ENCODE measurements at places on chromosomes 1 and 21.

DNA sequence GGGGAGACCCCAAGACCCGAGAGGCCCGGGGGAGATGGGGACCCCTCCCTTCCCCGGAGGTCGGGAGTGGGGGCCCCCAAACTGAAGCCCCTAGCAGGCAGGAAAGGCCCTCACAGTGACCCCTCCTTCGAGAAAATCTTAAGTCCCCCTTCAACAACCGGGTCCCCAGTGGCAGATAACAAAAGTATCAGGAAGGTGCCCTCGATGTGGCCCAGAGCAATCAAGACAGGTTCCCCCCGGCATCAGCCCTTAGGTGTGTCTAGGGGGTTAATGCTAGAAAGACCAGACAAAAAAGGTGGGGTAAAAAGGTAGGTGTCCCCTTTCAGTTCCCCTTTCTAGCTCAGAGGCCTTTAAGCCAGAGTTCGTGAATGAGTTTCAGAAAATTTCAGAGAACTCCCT is 282 bp upstream of the ECE1 start:
- DNase-seq: no peak

GRCh38 chr1:164087906-164088453 is 471.0 kb upstream of the PBX1 start:
- no peak for DNase-seq

DNA sequence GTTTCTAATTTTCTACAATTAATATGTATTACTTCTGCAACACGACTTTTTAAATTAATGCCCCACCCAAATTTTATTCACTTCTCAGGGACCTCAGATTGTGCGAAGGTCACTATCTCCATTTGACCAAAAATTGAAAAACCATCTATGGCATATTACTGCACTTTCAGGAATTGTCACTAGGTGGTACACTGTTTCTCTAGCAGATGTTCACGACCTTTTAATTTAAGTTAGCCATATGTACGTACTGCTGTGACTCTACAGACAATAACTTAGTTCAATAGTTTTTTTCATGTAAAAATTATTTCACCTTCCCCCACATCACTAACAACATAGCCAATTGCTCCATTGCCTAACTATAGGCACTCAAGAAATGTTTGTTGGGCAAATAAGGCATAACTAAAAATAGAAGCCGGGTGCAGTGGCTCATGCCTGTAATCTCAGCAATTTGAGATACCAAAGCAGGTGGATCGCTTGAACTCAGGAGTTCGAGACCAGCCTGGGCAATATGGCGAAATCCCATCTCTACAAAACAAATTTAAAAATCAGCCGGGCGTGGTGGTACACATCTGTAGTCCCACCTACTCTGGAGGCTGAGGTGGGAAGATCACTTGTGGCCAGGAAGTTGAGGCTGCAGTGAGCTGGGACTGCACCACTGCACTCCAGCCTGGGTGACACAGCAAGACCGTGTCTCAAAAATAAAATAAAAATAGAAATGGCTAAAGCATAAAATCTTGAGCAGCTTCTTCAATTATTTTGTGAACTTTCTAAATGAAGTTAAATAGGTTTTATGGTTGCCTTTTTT is 75.7 kb upstream of the PKN2 start:
- no peak for DNase-seq

- DNase-seq: peak; percentile 74
Observed at GRCh38 chr21:46295996-46296752, 10.0 kb downstream of the YBEY start.

- no peak for DNase-seq
Observed at GRCh38 chr1:216458812-216459211, 35.6 kb upstream of the USH2A start.

DNA sequence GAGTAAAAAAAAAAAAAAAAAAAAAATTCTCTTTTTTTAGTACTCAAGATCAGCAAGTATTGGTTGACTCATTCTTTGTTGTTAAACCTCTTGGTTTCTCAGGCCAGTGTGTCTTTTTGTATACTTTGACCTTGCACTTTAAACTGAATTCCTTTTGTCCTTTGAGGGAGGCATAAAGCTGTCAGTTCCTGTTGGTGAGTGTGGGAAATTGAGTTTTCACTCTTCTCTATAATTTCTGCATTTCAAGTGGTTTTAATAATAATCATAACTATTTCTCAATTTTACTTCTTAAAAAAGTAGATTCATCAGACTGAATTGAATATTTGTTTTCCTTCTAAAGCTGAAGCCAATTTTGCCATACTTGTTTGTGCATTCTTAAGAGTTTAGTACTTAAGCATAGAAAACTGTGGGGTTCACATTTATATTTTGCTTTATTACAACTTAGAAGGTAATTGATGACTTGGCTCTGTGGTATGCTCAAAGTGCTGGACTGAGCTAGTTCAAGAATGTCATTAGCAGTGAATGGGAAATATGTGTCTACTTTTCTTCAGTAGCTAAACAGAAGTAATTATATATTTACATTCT is 43.4 kb downstream of the ITSN1 start:
- DNase-seq: no peak

DNA sequence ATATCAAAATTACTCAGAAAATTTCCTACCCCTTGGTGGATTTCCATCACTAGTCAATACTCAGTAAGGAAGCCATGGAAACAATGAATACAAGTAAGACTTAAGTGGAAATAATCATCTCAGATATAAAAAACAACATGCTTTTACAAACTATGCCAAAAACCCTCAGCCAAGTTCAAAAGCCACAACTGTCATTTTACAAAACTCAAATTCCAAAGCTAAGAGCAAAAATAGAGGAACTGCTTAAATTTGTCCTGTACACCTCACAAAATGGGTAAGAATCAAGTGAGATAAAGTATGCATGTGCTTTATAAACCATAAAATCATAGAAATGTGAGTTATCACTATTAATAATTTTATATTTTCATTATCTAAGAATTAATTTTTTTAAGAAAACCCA is 9.6 kb downstream of the TMCO1 start:
- DNase-seq: no peak

DNA sequence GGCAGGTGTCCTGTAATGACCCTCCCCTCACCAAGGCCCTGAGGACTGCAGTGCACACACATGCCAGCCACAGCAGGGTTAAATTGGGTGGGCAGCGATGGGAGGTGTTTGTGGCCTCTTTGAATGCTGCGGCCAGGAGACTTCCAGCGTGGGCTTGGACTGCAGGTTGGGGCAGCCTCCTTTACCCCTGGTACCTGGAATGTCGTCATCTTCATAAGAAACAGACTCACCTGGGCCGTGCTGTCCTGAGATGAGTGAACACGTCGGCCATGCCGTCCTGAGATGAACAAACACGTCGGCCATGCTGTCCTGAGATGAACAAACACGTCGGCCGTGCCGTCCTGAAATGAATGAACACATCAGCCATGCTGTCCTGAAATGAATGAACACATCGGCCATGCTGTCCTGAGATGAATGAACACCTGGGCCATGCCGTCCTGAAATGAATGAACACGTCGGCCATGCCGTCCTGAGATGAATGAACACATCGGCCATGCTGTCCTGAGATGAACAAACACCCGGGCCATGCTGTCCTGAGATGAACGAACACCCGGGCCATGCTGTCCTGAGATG is 50.1 kb upstream of the COL6A1 start:
- no peak for DNase-seq

DNA sequence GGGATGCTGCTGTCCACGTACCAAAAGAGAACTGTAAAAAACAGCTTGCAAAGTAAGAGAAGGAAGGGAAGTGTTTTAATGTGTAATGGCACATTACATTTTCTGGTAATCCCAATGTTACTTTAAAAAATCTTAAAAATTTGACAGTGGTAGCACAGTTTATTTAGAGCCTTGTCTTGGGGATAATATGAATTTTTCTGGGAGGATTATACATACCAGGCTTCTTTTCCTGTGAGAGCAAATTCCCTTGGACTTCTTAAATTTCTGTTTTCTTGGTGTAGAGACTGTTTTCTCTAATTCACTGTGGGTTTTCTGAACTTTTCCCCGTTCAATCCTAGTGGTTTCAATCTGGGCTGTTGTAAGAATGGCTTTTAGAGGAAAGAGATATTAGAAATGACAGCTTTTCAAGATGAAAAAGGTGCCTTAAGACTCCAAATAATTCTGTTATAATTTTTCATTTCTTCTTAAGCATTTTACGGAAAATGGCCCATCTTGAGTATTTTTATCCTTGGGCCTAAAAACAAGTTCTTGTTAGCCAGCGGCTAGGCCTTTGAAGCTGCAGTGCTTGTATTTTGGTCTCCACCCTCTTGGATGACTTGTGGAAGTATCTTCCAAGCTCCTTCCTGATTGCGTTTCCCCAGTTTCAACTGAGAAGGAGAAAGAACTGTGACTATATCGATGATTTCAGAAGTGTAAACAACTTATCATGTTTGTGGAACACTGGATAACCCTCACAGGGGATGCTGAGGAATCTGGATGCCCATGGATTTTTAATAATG is 70.0 kb downstream of the LEPR start:
- no peak for DNase-seq

GRCh38 chr1:185045814-185046492 is 595 bp downstream of the RNF2 start:
- no peak for DNase-seq

GRCh38 chr1:227546059-227546458 is 17.3 kb upstream of the ZNF678 start:
- DNase-seq: no peak

- DNase-seq: no peak
Observed at GRCh38 chr1:58397187-58397820, 149.2 kb downstream of the OMA1 start.
